ENCODE measurements at places on chromosomes 16 and 17.

GRCh38 chr16:31853291-31853690 lies 20.3 kb upstream of the ZNF267 start:
- no peak for DNase-seq

- no peak for DNase-seq
Measured at GRCh38 chr17:42571435-42572225, 4.7 kb downstream of the MLX start.

- no peak for DNase-seq
Measured at GRCh38 chr16:85878875-85879274, 20.1 kb upstream of the IRF8 start.

DNA sequence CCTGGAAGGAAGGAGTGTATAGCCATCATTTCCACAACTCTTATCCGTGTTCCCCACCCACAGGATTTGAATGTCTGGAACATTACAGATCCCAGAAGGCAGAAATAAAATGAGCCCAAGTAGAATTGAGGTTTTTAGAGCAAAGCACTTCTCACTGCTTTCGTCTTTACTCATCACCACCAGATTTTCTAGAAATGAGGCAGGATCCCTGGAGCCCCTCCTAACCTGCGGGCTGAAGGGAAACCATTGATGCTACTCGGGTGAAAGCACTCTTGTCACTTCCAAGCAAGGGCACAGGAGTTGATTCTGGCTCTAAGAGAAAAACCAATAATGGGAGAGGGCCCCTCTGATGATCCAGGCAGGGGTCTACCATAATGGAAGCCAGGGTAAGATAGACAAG lies 2.8 kb upstream of the ALDOC start:
- no peak for DNase-seq

DNA sequence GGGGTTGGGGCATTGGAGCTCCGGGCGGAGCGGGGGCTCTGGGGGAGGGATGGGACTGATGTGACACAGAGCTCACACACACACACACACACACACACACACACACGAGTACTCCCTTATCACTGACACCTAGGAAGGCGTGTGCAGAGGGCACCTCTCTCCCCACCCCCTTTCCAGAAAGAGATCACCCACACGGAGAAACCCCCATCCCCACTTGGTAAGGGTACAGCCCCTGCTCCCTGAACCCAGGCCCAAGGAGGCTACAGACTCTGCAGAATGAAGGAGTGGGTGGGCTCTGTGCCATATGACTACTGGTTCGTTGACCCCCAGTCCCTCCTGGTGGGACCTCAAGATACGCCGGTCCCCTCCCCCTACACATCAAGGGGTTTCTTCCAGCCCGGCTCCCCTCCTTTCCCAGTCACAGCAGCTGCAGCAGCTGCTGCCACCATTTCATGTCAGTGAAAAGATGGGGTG lies 8.7 kb upstream of the ARHGAP23 start:
- no peak for DNase-seq

DNA sequence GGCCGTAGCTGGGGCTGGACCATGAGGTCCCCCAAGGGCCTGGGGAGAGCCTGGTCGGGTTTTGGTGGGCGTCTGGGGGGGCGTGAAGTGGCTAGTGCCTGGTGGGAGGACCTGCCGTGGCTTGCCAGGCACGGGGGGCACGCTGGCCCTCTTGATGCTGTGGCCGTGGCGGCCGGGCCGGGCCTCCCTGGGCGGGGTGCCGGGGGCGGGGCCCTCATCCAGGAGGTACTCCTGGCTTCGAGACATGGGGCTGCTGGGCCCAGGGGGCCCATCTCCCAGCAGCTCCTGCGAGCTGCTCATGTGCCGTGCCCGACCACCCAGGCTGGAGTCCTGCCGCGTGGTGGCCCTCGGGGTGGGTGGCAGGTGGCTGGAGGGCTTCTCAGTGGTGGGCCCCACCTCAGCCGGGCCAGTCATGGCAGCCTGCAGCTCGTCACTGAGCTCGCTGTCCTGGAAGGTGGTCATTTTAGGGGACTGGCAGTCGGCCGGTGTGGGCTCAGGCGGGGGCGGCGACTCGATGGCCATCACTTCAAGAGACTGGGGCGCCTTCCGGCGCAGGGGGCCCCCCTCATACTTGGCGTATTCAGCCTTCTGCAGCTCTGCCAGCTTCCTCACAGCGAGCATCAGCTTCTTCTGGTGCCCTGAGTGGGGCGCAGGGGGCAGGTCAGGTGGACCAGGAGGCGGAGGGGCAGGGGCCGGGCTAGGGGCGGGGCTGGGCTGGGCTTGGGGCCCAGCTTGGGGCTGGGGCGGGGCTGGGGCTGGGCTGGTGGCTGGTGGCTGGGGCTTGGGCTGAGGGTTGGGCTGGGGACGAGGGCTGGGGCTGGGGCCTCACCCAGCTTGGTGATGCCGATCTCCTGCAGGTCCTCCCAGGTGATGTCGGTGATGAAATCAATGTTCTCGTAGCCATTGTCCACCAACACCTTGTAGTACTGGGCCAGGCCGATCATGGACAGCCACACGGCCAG lies 15.2 kb downstream of the CASKIN1 start:
- no peak for DNase-seq

GRCh38 chr17:69539781-69540319 lies 125.4 kb downstream of the MAP2K6 start:
- DNase-seq = no peak

DNA sequence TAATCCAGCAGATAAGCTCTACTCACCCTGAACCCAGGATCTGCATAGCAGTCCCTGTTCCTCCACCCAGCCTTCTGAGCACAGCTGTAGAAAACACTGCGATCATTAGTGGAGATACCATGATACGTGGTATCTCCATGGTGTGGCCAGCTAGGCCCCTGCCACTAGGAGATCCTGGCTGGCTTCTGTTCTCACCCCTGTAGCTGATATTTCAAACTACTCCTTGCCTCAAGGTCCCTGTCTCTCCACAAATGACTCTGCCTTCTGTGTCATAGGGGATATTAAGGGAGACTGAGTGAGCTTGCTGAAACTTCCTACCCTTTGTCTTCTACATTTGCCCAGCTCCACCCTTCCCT lies 44.3 kb downstream of the ERN1 start:
- no peak for DNase-seq

Measured in stimulated activated CD8-positive, alpha-beta memory T cell treated with anti-CD3 and anti-CD28 coated beads, Interleukin-7, amount 100 ng/mL, for 24 hours (primary cell).